ENCODE measurements at places on chromosomes 4 and X.

DNA sequence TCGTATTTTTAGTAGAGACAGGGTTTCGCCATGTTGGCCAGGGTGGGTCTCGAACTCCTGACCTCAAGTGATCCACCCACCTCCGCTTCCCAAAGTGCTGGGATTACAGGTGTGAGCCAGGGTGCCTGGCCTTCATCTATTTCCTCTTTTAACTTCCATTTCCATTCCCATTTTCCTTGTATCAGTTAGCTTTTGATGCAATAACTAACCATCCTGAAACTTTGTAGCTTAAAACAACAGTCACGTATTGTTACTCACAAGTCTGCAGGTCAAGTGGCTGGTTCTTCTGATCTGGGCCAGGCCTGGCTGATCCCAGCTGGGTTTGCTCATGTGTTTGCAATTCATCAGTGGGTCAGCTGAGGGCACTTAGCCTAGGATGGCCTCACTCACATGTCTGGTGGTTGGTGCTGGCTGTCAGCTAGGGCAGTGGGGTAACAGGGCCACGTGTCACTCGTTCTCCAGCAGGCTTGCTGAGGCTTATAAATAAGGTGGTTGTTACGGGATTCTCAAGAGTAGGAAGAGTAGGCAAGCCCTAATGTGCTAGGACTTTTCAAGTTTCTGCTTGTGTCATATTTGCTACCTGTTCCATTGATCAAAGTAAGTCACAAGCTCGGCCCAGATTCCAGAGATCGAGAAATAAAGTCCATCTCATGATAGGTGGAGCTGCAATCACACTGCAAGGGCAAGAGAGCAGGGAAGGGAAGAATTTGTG, 88.2 kb downstream of the SOWAHB start:
- DNase-seq: no peak

- DNase-seq: no peak
Measured at GRCh38 chr4:161008527-161008926, 1155.3 kb downstream of the FSTL5 start.

GRCh38 chr4:154014407-154015321, 225.8 kb upstream of the SFRP2 start:
- no peak for DNase-seq

DNA sequence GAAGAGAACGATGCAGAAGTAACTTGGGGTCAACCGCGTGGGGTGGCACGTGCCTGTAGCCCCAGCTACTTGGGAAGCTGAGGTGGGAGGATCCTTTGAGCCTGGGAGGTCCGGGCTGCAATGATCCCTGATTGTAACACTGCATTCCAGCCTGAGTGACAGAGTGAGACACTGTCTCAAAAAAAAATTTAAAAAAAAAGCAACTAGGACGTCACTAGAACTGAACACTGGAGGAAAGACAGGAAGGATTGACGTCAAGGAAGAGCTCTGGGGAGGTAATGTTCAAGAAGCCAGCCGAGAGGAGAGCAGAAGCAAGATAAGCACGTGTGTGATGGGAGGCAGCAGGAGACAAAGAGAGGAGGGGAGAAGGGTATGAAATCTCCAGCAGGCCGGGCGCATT, 28.7 kb downstream of the S100G start:
- no peak for DNase-seq

- DNase-seq: no peak
Measured at GRCh38 chr4:82621251-82621650, 59.5 kb upstream of the TMEM150C start.

- DNase-seq: no peak
Measured at GRCh38 chr4:1973218-1973617, 35.6 kb downstream of the NELFA start.
